ENCODE measurements at places on chromosomes 16 and 17.

GRCh38 chr17:81461607-81462500 is 50.7 kb downstream of the ACTG1 start:
- DNase-seq = no peak

GRCh38 chr16:83533193-83533592 is 274.6 kb upstream of the HSBP1 start:
- no peak for DNase-seq

- DNase-seq = peak; percentile 8
Observed at GRCh38 chr17:68102318-68102758, 66.8 kb downstream of the KPNA2 start.

GRCh38 chr17:67639555-67639954 is 78.2 kb upstream of the NOL11 start:
- no peak for DNase-seq

DNA sequence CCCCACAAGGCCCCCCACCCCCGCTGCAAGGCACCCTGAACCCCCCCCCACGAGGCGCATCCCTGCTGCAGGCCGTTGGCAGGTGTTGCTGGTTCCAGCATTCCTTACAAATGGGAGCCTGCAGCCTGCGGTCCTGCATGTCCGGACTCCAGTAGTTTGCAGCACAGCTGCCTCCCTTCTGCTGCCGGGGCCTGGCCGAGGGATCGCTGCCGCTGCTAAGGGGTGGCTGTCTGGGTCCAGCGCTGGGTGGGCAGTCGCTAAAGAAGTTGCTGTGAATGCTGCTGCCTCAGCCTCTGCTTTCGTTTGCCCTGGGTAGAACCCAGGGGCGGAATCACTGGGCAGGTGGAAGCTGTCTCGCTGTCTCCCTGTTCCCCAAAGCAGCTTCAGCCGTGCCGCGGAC is 11.8 kb downstream of the UTS2R start:
- no peak for DNase-seq

DNA sequence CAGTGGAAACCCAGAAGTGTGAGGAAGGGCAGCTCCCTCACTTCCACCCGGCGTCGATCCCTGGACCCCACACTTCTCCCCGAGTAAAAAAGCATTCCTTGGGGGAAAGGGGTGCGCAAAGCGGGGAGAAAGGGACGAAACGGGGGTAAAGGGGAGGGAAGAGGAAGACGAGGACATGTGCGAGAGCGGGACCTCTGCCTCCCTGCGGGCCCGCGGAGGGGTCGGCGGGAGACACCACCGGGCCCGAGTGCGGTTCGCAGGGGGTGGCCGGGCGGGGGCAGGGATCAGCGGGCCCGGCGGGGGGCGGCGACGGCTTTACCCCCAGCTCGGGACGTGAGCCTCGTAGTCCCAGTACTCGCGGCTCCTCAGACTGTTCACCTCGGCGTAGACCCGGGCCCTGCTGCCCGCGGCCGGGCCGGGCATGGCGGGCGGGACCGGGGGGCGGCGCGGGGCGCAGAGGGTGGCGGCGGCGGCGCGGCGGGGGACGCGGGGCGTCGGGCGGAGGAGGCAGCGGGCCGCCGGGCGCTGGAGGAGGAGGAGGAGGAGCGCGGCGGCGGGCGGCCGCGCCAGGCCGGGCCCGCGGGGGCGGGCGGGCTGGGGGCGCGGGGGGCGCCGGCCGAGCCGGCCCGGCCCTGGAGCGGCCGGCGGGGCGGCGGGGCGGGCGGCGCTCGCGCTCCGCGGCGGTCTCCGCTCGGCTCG is 443 bp downstream of the CSNK2A2 start:
- DNase-seq = peak; percentile 3

DNA sequence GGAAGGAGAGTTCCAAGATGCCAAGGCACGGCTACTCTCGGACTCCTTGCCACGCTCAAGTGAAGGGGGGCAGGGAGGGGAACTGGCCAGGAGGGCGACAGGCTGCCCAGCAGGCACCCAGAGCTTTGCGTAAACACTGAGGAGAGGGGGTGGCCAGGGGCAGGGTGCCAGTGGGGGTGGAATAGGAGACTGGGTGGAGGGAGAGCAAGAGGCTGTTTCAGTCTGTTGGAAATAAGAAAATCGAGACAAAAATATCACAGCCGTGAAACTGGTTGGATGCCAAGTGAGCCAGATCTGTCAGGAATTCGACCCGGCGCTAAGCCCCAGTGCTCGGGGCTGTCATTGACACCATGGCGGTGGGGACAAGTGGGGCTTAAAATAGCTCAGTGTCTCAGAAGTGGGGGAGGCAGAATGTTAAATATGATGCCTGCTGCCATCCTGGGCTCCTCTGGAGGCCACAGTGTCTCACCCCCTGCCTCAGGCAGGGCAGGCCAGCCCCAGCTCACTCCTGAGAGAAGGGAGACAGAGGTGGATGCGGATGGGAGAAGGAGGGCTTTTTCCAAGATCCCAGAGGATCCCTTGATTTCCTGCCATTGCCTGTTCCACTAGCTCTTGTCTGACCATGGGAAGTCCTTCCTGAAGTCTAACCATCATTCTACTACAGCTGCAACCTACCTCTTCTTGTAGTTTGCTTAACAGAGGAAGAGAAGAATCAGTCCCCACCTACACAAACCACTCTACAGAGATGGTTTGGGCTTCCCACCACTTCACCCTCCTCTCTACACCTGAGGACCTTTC is 9.5 kb downstream of the PNMT start:
- DNase-seq = no peak

DNA sequence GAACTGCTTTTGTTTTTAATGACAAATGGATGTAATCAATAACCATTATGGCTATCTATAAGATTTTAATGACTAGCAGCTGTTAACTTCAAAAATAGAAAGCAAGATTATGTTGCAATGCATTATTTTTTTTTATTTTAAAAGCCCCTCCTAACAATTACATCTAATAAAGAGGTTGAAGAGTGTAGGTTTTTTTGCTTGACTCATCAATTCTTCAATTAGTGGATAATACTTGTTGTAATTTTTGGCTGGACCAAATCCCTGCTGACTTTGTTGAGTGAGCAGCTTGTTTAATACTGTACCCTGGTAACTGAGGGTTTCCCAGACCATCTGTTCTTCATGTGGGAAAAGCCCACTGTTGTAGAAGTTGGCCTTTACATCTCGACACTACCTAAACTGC is 24.2 kb downstream of the KRT25 start:
- no peak for DNase-seq

- DNase-seq = no peak
Observed at GRCh38 chr17:63132459-63132911, 166.4 kb downstream of the TANC2 start.

GRCh38 chr16:67311607-67312488 is 14.7 kb downstream of the KCTD19 start:
- DNase-seq = peak; percentile 74

- DNase-seq = no peak
Observed at GRCh38 chr17:61413661-61414126, 14.1 kb downstream of the TBX2 start.

DNA sequence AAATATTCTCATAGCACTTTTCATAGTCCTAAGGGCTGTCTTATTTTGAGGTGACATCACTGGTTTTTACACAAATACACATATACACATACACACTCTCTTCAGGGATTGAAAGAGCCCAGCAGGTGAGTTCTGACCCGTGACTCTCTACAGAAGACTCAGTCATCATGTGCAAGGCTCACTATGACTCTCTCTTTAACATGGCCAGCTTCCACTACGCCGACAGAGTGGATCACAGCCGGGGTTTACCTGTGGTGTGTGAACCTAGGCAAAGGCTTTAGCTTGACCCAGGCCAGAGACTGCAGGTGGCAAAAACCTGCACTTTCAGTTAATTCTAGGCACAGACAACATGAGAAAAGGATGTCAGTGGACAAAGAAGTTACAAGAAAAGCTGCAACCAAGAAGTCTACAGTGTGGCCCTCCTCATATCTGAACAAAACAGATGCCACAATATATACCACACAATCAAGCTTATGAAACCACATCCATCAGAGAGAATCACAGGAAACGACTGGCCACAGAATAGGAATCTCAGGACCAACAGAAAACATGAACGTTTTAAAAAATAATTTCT is 56.5 kb downstream of the CYTH1 start:
- DNase-seq = no peak

DNA sequence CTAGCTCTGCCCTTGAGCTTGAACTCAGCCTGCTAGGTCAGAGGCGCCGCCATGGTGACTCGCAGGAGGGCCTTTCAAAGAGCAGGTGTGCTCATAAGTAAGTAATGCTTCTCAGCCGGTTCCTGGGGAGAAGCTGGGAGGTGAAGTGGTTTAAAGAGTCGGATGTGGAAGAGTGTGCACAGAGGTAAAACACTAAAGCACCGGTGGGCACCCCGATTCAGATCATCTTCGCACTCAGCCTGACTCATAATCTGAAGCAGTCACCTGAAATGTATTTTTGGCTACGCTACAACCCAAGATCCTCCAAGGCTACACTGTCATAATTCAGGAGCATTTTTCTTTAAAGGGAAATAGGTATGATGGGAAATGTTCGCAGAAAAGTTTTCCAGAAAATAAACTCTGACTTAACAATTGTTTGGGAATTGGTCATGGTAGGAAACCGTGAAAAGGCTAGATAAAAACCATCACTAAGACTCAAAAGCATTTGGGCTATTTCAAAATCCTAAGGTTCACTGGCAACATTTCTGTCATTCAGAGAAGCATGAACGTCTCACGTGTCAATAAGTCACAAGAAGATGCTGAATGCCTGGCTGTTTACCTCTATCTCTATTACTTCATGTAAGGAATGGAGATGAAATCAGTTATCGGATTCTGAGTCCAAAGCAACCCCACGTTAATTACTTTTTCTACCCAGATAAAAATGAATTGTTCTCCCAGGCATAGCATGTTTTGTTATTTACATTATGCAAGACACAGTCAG is 17.8 kb downstream of the CDH8 start:
- no peak for DNase-seq

DNA sequence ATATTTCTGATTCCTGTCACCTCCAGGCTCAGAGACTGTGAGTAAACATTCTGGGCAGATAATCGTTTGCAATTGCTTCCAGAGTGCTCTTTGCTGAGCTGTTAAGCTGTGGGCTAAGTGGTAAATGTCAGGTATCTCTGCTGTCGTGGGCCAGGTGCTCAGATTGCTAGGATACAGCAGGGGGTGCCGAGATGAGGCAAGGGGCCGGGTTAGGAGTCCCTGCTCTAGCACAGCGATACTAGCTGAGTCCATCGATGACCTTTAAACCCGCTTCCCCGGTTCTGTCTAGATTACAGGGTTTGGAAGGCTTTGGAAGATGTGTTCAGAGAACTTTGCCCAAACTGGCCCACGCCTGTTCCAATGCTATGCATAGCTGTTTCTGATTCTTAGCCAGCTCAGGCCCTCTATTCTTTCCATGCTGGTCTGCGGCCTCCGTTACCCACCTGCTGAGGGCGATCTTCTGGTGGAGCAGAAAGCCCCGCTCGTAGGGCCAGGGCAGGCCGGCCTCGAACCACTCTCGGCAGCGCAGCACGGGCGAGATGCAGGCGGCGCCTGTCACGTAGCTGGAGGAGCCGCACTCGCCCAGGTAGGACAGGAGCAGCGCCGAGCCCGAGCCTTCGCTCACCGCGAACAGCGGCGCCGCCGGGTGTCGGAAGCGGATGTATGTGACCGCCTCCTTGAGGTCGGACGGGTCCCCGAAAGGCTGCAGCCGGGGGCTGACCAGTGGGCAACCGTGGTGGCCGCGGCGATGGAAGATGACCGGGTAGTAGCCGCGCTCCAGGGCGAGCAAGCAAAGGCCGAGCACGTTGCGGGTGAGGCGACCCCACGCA is 979 bp downstream of the ABHD15 start:
- DNase-seq = peak; percentile 54

- DNase-seq = no peak
Observed at GRCh38 chr17:82804442-82805191, 35.2 kb downstream of the ZNF750 start.

DNA sequence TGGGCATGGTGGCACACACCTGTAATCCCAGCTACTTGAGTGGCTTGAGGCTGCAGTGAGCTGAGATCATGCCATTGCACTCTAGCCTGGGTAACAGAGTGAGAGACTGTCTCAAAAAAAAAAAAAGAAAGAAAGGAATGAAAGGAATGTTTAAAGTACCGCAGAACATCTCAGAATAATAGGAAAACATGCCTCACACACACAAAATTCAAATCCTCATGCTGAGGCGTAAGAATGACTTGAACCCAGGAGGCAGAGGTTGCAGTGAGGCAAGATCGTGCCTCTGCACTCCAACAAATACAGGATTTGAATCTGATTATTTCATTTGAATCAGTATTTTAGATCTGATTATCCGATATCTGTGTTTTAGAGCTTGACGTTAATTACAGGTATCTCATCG is 21.3 kb upstream of the GAA start:
- DNase-seq = no peak

GRCh38 chr17:50311112-50311460 is 34.8 kb upstream of the XYLT2 start:
- DNase-seq = no peak

DNA sequence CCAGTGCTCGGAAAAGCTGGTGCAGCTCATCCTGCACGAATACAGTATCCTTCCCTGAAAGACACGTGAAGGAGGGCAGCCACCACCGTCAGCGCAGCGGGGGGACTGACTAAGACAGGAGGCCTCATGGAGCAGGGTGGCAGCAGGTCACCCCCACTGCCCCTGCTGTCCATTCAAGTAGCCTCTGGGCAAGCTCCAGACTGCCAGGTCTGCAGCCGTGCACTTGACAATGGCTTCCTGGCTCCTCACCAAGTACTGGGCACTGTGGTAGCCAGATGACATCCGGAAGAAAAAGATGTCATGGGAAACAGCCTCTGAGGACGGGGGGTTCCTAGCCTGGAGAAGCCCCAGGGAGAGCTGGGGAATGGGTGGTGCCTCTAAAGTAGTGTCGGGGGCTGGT is 7.9 kb upstream of the MYO15A start:
- DNase-seq = no peak

GRCh38 chr17:37494971-37495370 is 5.3 kb downstream of the DUSP14 start:
- no peak for DNase-seq

- no peak for DNase-seq
Observed at GRCh38 chr16:87333101-87333500, 15.9 kb upstream of the C16orf95 start.

- no peak for DNase-seq
Observed at GRCh38 chr17:16338391-16338790, 14.9 kb downstream of the CENPV start.

DNA sequence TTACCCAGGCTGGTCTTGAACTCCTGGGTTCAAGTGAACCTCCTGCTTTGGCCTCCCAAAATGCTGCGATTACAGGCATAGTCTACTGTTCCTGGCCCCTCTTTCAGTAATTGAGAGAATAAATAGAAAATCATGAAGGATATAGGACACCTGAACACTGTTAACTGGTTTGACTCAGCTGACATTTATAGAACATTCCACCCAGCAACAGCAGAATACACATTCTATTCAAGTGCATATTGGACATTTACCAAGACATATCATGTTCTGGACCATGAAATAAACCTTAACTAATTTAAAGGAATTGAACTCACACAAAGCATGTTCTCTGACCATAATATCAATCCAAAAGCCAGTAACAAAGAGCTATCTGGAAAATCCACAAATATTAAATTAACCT is 19.8 kb upstream of the BAIAP2 start:
- no peak for DNase-seq

DNA sequence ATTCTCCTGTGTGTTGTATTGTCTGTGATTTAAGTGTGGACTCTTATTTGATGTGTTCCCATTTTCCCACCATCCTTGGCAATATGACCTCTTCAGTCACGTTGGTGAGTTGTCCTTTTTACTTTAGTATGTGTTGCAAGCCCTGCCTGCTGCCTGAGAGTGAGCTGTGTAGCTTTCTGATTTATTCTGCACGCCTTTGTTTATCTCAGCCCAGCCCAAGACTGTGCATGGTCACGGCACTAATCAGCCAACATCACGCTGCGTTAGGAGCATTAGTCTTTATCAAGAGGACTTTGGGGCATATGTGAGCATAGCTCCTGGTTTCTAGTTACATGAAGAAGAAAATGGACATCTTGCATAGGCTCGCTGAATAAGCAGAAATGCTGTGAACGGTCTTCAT is 6.0 kb downstream of the TOM1L1 start:
- DNase-seq = no peak
